AML-193 (cell line): ENCODE measurements at places on chromosomes 6 and 20.

- no peak for DNase-seq
Measured at GRCh38 chr20:6824401-6824800, 56.9 kb downstream of the BMP2 start.

DNA sequence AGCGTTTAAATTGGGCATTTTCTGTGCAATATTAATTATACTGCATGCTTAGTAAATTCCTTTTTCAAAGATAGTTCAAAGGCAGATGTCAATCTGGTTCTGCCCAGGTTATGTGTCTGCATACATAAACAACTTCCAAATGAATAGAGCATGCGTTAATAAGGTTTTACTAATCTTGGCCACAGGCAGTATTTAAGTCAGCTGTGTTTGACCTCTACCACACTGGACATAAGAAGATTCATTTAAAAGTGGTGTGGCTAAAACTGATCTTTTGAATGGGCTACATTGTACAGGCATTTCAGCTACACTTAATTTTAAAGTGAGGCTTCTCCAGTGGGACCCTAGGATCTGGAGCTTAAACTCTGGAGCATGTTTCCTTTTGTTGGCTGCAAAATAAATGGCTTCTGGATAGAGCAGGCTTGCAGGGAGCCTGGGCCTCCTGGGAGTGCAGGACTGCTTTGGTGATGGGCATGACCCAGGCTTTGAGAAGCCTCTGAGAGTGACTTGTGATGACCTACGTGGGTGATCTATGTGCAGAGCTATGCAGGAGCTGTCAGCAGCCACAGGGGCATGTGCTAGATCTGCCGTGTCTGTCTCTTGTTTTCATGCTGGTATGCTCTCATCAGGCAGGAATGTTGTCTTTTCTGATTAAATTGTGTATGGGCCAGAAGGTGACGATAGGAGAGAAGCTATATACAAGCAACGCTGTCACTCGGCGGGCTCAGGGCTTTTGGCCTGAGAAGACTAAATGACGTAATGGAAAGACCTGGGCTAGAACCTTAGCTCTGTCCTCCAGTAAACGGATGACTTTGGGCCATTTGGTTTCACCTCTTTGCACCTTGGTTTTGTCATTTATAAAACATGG is 331.2 kb downstream of the QKI start:
- DNase-seq: no peak

DNA sequence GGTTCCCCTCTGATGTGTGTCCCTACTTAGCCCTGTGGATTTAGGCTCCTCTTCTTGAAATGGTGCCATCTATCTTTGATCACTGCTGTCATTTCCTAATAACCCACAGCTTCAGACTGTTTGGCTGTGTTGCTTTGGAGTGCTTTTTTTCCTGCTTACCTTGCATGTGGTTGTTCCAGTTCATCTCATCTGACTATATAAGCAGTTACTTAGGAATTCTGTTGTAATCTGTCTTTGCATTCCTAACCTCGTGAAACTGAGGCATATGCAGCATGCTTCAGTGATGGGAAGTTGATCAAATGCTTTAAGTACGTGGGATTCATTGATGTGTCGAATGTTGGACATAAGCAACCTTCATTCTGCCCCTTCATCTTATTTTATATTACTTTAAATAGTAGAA is 115.8 kb upstream of the FLRT3 start:
- DNase-seq: no peak

- DNase-seq: no peak
Measured at GRCh38 chr6:31945507-31946369, at the start of gene CFB. CFB (plus strand) TSS chr6:31946095; CDS start chr6:31946222, 127 bp downstream.

- DNase-seq: peak; percentile 56
Measured at GRCh38 chr6:13573669-13574110, 711 bp upstream of the SIRT5 start.

- no peak for DNase-seq
Measured at GRCh38 chr6:162313922-162314660, 413.5 kb downstream of the PRKN start.

DNA sequence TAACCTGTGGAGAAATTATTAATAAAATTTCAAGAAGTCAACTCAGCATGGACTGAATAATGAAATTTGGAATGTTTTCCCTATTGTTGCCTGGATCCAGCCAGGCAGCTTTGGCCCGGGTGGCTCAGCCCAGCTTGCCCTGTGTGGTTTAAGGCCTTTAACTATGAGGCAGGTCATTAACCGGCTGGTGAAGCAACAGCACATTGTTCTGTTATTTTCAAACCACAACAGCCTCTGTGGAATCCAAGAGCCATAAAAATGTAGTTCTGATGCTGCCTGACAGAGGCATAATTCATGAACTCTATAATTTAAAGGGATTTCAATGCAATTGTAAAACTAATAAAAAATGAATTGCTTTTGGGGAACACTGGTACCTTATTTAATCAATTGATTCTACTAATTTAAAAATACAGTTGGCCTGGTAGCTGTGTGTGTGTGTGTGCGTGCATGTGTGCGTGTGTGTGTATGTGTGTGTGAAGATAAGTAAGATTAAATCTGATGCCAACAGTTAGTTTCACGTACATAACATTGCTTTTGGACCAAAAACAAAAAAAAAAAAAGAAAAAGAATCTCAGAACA is 117.7 kb downstream of the RPS12 start:
- no peak for DNase-seq

GRCh38 chr20:16393297-16393696 is 180.0 kb downstream of the KIF16B start:
- DNase-seq: no peak

GRCh38 chr6:41641352-41641925 is 3.2 kb downstream of the MDFI start:
- DNase-seq: no peak

DNA sequence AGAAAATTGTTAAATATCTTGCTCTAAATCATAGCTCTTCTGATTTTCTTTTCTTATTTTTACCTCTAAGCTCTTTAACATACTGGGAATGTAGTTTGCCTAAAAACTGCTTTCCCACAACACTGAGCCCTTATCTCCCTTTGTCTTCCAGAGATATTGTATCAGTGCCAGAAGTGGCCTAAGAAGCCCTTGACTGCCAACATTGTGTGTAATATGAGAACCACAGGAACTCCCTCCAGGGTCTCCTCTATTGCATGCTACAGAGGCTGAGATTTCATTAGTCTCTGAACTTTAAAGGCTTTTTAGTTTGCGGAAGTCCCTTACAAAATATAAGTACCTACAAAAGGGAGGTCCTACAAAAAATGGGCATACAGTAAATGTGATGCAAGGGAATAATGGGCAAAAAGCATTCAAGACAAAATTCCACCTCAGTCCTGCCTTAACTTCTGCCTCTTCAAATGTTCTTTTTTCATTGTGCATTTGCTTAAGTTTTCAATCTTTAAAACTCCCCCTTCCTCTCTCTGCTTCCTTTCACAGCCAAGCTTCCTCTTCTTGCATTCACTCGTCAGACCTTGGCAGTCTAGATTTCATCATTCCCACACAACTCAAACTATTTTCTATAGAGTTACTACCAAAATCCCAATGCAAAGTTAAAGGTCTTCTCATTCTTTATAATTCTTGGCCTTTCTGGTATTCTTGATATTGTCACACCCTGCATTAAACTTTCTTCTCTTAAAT is 76.5 kb downstream of the ADGRG6 start:
- DNase-seq: peak; percentile 48

- DNase-seq: peak; percentile 83
Measured at GRCh38 chr6:89145091-89145955, 532 bp upstream of the PM20D2 start.

DNA sequence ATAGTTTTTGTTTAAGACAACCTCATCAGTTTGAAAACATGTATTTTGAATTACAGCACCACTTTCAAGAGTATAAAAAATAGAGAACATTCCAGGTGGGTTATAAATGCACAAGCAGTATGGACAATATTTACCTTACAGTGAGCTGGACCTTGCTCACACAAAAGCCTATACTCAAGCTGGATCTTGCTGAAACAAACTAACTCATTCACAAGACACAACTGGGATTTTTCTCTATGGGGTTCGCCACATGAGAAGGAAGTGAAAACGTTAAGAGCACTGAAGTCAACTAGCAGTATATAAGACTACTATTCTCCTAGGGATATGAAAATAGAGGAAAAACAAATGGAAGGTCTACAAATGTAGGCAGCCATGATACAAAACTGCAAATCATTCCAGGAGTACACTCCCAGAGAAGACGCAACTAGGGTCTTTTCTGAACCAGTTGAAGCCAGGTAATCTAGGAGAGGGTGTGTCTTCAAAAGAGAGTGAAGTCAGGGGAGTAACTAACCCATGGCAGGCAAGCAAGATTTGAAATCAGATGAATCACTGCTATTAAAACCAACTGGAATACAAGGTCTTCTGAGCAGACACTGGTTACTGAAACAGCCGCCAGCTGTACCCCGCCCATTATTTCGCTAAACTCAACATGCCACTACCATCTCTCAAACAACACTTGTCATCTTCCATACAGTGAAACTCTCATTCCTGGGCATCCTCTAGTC is 26.5 kb downstream of the STAU1 start:
- no peak for DNase-seq

- no peak for DNase-seq
Measured at GRCh38 chr20:62986257-62986800, 20.4 kb downstream of the BHLHE23 start.

DNA sequence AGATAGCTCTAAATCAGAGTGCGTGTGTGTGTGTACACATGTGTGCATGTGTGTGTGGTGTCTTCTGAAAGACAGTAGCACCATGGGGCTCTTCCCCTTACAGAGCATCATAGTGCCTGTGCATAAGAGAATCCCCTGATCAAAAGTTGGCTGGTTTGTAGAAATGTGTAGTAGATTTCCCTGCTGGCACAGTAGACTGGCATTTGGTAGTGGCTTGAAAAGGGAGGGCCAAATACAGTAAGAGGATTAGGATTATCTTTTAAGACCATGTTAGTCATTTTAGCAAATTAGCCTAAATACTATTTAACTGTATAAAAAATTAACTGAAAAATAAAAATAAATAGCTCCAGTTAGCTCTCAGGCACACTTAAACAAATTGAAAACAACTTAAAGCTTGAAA is 112.6 kb downstream of the B3GAT2 start:
- no peak for DNase-seq
